Astrocyte of the cerebellum (primary cell): ENCODE measurements at places on chromosomes 4 and X.

DNA sequence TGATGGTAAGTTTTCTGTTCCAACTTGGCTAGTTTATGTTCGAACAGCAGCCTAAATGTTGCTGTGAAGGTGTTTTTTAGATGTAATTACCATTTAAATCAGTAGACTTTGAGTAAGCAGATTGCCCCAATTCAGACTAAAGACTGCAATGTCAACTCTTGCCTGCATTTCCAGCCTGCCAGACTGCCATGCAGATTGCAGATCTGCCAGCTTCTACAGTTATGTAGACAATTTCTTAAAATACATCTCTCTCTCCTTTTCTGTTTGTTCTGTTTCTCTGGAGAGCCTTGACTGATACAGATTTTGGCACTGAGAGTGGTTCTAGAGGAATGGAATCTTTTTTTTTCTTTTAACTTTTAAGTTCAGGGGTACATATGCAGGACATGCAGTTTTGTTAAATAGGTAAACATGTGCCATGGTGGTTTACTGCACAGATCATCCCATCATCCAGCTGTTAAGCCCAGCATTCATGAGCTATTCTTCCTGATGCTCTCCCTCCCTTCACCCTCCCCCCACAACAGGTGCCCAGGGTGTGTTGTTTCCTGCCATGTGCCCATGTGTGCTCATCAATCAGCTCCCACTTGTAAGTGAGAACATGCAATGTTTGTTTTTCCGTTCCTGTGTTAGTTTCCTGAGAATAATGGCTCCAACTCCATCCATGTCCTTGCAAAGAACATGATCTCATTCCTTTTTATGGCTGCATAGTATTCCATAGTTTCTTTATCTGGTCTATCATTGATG lies 227.8 kb downstream of the CPE start:
- no peak for DNase-seq

- no peak for DNase-seq
These were observed 1041.6 kb upstream of the PRKX start for GRCh38 chrX:4754878-4755604.

DNA sequence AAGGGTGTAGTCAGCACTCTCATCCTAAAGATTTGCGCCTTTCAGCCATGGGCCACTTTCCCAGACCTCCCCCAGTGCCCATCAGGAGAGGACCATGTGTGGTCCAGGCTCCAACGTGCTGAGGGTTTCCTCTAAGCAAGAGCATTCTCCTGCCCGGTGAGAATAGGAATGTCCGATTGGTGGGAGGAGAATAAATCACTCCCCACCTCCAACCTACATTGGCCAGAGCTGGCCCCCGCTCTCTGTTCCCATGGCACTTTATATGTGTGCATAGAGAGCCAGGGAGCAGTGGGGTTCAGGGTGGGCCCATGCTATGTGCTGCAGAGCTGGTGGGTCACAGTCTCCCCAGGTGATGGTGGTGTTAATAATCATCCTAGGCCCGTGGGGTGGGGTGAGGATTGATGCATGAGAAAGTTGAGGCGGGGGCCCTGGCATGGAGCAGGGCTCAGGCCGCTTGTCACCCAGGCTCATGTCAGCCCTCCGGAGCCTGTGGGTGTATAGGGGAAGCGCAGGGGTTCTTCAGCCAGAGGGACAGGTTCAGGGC lies 6.8 kb upstream of the SORCS2 start:
- DNase-seq, result no peak

DNA sequence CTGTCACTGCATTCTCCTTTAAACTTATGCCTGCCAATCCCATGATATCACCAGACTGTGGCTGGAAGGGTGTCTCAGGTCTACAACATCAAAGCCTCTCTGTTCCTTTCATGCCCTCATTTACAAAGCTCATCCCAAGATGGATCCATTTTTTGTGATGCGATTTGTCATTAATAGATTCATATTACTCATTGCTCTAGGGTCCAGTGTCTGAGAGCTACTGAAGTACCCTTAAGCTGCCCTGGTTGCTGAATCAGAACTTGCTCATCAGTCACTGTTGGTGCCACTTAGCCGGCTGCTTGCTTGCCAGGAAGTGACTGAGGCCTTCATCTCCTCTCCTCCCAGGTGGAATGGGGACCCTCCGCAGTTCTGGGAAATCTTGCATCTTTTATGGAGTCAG lies 395.5 kb upstream of the BOD1L1 start:
- DNase-seq, result no peak

DNA sequence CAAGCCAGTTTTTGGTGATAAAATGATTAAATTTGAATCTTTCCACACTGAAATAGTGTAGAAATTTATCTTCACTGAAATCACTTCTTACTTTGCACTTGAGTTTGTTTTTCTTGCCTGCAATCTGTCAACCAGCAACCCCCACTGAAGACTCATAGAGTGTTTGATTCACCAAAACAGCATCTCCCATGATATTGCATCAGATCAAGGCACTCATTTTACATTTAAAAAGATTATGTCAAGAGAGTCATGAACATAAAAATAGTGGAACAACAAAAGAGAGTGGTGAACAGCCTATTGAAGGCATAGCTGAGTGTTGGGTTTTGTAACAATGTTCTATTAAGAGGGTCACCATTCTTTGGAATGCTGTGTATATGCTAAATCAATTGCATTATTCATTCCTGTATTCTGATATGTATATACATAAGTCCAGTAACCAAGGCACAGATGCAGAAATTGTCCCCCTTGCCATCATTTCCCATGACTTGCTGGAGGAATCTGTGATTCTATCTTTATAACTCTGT lies 1934.9 kb downstream of the ARAP2 start:
- DNase-seq, result no peak
